ENCODE measurements at places on chromosomes 12 and 14.

GRCh38 chr14:99781091-99781490, 12.1 kb upstream of the EML1 start:
- no peak for DNase-seq

DNA sequence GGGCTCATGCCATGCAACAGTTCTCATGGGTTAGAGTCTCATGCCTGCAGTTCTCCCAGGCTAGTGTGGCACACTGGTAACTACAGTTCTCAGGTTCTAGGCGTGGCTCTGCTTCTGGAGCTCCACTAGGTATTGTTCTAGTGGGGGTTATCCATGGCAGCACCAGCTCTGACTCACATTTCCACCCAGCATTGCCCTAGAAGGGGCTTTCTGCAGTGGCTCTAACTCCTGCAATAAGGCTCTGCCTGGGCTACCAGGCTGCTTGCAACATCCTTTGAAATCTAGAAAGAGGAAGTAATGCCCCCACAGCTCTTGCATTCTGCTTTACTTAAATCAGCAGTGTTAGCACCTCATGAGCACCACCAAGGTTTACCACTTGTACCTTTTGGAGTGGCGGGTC, 220.3 kb upstream of the ARID2 start:
- no peak for DNase-seq

DNA sequence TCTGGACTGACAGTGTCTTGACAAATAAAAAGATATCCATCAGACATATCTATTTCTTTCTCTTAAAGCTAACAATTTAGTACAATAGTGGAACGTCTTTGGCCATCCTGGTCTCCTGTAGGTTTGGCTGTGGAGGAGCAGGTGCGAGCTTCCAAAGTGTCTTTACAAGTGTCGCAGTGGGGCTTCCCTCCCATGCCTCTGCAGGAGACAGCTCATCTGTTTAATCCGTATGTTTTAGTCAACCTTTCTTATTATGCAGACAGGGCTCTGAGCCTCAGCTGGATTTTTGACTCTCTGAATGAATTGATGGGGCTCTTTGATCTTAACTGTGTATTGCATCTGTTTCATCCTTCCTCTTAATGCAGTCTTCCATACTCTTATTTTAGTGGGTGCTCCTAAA, 57.5 kb downstream of the RMST start:
- no peak for DNase-seq

DNA sequence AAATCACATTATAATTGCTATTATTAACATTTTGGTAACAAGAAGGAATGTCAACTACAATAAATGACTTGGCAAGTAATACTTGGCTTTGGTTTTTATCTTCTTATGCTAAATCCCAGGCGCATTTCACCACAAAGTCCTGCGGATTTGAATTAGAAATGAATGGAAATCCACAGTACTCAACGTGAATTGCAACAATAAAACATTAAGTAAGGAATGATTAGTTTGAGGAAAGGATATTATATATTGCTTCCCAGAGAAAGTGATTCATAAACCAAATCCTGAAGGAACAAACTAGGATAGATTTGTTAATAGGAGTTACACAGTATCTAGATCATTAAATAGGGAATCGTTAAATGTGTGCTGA, 1089.7 kb downstream of the TRHDE start:
- DNase-seq: no peak

- DNase-seq: peak; percentile 33
Observed at GRCh38 chr12:8860165-8860961, 37.9 kb downstream of the A2ML1 start.

GRCh38 chr14:68696721-68697495, 96.0 kb downstream of the ZFP36L1 start:
- DNase-seq: no peak

GRCh38 chr14:89983375-89983774, 27.6 kb downstream of the TDP1 start:
- no peak for DNase-seq

DNA sequence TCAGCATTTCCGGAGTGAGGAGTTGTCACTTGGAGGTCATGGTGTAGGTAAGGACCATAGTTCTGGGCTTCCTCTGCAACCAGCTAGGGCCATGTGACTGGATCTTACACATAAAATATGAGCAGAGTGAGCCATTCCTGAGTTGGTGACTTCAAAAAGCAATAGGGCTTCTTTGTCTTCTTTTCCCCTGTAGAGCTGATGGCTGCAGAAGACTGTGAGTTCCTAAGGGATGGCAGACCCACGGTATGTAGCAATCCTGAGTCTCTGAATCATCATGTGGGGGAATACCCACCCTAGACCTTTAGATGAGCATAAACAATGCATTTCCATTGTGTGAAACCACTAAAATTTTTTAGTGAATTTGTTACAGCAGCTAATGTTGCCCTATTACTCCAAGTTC, 151.1 kb upstream of the TBX3 start:
- no peak for DNase-seq

DNA sequence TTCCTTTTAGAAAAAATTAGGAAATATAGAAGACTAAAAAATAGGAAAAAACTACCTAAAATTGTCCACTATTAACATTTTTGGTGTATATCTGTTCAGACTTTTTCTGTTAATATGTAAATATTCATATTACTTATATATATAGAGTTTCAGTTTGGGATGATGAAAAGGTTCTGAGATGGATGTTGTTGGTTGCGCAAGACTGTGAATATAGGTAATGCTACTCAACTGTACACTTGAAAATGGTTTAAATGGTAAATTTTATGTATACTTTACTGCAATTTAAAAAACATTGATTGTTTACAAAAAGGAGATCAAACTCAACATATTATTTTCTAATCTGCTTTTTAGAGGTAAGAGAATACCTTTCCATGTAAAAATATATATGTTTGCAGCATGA, 200.9 kb downstream of the RAD51B start:
- DNase-seq: no peak

- no peak for DNase-seq
Observed at GRCh38 chr14:95191445-95192199, 34.3 kb upstream of the DICER1 start.

DNA sequence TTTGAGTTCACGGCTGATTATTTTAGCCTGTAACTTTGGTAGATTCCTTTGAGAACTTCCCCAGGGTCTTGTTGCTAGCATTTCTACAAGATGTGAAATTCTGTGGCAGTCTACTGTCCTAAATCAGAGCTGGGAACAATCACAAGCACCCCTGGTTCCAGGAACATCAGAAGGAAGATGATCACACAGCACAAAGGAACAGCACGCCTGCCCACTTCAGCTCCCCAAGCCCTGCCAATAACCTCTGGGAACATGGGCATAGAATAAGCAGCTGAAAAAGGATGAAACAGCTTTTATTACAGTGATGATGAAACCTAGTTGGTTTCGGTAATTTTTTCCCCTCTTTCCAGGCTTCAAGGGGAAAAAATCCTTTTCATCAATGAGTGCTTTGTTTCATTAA, 12.3 kb downstream of the GPR19 start:
- DNase-seq: no peak

- DNase-seq: no peak
Observed at GRCh38 chr12:120980800-120981368, 2.5 kb downstream of the HNF1A start.

GRCh38 chr12:17020765-17021164, 414.8 kb upstream of the LMO3 start:
- no peak for DNase-seq

GRCh38 chr12:85006206-85006605, 29.9 kb downstream of the TSPAN19 start:
- no peak for DNase-seq

- no peak for DNase-seq
Observed at GRCh38 chr12:42323856-42324255, 2.0 kb downstream of the ZCRB1 start.

DNA sequence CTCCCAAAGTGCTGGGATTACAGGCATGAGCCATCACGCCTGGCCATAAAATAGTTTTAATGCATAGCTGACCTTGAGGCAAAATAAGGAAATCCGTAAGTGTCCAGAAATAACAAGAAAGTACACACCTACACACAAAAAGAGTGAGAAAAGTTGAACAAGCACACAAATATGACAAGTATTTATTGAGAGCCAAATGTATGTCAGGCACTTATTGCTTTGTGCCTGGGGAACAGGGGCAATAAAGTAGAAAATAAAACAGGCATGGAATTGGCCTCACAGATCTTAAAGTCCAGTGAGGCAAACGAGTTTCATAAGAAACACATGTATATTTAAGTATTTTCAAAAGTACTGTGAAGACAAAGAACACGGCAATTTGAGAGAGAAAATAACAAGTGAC, 103.7 kb downstream of the ERGIC2 start:
- no peak for DNase-seq

DNA sequence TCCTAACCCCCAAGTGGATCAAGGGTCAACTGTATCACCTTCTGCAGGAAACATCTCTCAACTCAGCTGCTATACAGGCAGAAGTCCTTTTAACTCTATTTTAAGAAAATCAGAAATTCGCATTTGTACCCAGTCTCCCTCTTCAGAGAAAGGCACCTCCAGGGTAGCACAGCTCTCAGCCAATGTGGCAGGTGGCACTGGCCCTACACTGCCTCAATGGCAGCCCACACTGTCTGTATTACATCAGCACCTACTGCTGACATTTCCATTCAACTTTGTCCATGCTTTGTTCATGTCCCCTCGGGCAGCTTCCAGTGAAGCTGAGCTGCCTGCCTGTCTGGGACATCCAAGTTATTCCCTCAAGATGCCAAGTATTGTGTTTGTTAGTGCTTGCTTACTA, 8.8 kb downstream of the SPTSSA start:
- DNase-seq: no peak

DNA sequence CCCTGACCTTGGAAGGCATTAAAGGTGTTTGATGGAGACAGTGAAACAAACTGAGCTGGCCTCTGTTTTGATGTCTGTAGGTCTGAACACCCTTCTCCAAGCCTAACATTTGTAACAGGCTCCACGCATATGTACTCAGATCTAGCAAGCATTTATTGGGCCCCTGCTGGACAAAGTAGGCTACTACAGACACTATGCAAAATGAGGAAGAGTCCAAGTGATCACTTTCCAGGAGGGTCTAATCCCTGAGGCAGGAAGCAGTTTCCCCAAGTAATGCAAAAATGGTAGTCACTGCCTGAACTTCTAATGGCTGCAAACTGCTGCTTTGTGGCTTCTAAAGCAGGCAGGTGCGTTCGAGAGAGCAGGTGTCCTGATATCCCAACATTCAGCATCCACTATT, 405.8 kb downstream of the MED13L start:
- DNase-seq: peak; percentile 53

GRCh38 chr14:72699852-72700257, 194.0 kb downstream of the DPF3 start:
- DNase-seq: no peak

- DNase-seq: no peak
Observed at GRCh38 chr12:78155546-78155945, 324.9 kb downstream of the NAV3 start.

- DNase-seq: no peak
Observed at GRCh38 chr12:120115692-120116440, 687 bp downstream of the RAB35 start.

GRCh38 chr14:81198651-81199050, 22.1 kb downstream of the GTF2A1 start:
- DNase-seq: no peak

GRCh38 chr12:104321949-104322348, 18.4 kb downstream of the EID3 start:
- DNase-seq: no peak

DNA sequence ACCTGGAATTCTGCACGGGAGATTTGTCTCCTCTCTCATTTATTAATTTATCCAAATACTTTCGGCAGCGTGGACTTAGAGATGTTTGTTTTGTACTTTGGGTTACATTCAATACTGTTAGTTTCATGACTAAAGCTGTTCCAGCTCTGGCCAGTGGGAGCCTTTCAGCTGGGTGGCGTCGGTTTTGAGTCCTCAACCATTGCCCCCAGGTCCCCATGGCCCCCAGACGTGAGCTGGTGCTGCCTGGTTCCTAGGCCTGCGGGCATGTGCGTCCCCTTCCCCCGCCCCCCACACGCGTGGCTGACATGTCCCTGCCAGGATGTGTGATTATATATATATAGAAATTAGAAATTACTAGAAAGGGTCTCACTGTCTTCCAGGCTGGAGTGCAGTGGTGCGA, 48.2 kb downstream of the KIF26A start:
- no peak for DNase-seq

- DNase-seq: no peak
Observed at GRCh38 chr12:89762498-89763170, 54.0 kb upstream of the ATP2B1 start.

DNA sequence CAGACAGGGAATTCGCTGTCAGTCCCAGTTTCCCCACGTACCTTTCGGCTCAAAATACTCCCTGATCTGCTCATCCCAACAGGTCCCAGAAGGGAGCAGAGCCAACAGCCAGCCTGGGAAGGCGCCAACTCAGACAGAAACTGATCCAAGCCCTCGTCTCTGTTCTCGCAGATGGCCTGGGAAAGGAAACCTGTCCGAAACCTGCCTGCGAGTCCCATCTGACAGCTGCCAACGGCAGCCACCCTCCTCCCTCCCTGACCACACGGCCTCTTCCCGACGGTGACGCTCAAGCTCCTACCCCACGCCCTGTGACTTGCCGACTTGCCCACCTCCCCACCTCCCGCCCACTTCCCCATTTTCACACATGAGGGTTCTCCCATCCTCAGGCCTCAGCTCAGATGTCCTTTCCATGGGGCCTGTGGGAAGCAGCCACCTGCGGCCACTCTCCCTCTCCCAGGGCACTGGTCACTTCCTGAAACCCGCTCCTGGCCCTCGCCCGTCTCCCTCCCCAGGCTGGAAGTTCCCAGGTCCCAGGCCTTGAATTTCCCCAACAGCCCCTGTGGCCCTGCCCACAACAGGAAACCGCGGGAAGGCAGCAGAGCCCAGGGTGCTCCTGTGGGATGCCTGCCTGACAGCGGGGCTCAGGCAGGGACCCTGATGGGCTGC, 60.9 kb upstream of the FBRSL1 start:
- no peak for DNase-seq

GRCh38 chr12:12449533-12450025, 92.7 kb downstream of the BORCS5 start:
- DNase-seq: no peak

GRCh38 chr14:71658261-71658860, 273.9 kb upstream of the RGS6 start:
- DNase-seq: no peak

DNA sequence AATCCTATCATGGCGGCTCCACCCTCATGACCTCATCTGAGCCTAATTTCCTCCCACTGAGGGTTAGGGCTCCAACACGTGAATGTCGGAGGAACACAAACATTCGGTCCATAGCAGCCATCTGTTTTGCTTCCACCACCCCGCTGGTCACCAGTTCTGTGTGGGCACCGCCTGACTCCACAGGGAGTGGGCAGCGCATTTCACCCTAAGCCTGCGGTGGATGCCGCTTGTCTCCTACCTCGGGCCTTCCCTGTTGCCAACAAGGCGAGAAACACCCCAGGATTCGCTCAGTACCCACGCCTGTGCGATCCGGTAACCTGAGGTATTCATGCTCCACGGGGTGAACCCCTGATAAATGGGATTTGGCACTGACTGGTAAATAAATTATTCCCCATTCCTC, 95.2 kb upstream of the PPP2R5C start:
- no peak for DNase-seq
